ENCODE measurements at places on chromosomes 16 and 17. TPM values are rescaled to one million over a fixed set of nuclear protein-coding genes. Genes with fewer than 3 reads are reported as not detected.

- peak; percentile 27 for DNase-seq
Observed at GRCh38 chr16:70250748-70251628, 752 bp downstream of the EXOSC6 start.

The FBXW10B gene
- not detected for total RNA-seq

The TMEM11 gene
- 34.4 TPM for total RNA-seq

The CIBAR2 gene
- 0.51 TPM for total RNA-seq

DNA sequence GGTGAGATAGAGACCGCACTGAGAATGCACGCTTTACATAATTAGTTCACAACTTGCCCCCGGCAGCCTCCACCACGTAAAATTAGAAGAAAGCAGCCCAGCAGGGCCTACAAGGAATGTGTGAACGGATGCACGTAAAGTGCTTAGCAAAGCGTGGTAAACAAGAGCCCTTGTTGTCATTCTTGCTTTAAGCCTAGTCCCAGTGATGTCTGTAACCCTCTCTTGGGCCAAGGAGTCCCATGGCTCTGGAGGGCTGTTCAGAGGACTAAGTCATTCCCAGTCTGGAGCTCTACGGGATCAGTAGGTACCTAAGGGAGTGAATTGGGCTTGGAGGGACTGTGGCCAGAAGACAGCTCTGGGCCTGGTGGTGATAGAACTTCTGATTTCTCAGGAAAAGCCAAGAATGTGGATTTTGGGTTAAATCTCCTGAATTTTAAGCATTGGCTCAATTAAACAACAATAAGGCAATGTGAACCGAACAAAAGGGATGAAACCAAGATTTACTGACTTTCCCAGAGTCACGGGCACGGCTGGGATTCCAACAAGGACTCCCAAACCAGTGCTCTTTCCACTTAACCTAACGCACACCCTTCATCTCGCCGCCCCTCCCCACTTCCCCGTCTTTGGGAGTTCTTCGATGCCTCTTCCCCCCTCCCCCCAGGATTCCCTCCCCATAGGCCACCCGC is 775 bp upstream of the CHP2 start:
- DNase-seq: no peak

The CSH2 gene
- not detected for total RNA-seq

The DLX4 gene
- total RNA-seq: 23.7 TPM

The CDH3 gene
- total RNA-seq: not detected

- no peak for DNase-seq
Observed at GRCh38 chr17:56824503-56824902, 9.2 kb downstream of the C17orf67 start.

DNA sequence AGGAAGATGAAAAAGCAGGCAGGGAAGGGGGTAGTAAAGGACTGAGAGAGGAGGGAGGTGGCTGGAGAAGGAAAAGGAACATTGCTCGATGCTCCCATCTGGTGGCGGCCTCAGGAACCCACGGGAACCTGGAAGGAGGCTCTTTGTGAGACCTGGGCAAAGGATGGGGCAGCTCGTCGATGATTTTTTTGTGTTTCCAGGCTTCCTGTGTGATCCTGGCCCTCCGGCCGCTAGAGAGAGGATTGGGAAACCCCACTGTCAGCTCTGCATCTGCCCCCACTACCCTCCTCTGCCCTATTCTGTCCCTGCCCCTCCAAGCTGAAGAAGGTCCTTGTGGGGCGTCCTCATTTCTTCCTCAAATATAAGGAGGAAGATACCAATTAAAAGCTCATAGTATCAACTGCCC is 6.6 kb downstream of the WFIKKN2 start:
- DNase-seq: peak; percentile 90

DNA sequence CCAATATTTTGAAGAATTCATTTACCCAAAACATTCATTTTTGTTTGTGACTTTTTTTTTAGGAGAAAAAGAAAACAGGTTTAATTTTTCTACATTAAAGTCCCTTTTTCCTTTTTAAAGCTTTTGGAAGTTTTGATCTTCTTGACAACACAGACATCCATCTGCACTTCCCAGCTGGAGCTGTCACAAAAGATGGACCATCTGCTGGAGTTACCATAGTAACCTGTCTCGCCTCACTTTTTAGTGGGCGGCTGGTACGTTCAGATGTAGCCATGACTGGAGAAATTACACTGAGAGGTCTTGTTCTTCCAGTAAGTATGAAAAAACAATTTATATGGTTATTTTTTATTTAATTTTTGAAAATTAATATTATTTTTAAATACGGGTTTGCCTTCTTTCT is 37.2 kb downstream of the SIAH1 start:
- peak; percentile 92 for DNase-seq

The ADAP2 gene
- total RNA-seq: 3.7 TPM

- DNase-seq: no peak
Observed at GRCh38 chr17:38345743-38346142, 2.0 kb upstream of the GPR179 start.

The TAF15 gene
- total RNA-seq: 18.2 TPM

DNA sequence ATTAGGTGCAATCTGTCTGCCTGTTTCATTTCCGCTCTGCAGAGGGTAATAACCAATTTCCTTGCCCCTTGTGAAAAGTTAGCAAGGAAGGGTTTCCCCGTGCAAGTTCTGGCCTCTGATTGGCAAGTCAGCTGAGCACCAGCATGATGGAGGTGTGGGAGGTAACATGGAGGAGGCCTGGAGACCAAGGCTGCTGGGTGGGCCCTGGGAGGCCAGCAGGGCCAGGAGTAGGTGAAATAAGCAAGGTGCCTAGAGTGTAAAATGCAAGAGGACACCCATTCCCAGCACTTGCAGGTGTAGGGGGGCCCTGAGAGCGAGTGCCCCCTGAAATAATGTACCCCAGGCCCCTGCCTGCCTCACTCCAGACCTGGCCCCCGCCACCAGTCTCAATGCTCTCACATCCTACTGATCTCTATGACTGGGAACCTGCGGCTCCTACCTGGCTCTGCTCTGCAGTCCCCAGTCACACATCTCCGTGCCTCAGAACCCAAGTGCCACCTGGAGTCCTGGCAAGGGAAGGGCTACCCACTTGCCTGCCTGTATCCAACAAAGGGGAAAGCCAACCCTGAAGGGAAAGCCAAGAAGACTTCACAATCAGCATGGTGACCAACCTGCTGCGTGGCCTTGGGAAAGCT is 116.2 kb downstream of the C16orf78 start:
- DNase-seq: no peak

DNA sequence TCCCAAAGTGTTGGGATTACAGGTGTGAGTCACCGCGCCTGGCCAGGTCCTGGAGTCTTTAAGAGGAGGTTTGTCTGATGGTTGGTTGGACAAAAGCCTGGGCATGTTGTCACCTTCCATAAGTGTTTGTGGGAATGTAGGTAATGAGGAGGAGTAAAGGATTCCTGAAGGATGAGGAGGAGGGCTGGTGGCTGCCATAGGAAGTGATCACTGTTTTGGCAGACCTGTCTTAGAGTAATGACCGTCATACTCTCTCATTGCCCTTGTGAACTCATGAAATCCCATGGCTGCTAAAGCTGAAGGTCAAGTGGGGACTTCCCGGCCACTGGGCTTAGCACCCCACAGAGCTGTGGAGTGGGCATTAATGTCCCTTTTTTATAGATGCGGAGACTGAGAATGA is 40.5 kb downstream of the TENT4B start:
- no peak for DNase-seq

The TBC1D3G gene
- 0.74 TPM for total RNA-seq

DNA sequence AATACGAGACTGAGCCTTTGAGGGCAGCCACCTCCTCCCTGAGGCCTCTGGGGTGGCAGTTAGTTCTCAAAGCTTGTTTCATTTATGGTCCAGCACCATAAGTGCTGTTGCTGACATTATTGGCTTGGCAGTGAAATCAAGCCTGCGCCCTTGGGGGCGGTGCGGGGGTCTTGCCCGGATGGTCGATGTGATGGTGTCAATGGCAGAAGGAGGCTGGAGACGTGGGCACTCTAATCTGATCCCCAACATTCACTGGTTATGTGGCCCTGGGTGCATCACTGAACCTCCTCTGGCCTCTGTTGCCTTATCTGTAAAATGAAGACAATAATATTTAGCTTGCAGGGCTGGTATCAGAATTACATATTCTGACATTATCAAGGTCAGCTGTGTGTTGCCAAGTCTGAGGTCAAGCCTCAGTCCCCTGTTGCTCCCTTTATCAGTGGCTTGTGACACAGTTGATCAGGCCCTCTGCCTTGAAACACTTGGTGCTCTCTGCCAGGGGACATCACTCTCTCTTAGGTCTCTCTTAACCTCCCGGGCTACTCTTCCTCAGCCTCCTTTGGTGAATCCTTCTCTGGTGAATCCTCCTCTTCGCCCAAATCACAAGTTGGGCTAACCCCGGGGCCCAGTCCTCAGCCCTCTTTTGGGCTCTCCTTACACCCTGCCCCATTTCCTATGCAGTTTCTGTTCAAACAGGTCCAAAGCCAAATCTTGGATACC is 11.8 kb upstream of the TMEM220 start:
- DNase-seq: no peak

The CRISPLD2 gene
- 0.03 TPM for total RNA-seq

DNA sequence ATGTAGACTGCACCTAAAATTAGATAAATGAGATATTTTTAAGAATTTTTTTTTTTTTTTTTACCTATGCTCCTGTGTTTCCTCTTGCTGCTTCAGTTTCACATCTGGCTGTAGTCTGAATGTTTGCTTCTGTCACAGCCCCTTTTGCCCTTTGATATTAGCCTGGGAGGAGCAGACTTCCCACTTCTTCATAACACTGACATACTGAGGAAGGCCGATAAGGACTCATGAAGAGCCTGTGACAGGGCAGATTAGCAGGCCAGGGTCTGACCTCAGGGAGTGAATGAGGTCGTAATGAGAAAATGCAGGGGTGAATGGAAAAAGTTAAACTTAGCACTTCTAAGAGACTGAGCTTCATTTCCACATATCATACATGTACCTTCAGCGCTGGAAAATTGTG is at the start of gene SLFN14:
TSS of gene SLFN14 (minus strand) at position 117 of the 400 bp plus-strand sequence. CDS start 2,757 bp downstream, outside the sequence.
- DNase-seq: no peak

DNA sequence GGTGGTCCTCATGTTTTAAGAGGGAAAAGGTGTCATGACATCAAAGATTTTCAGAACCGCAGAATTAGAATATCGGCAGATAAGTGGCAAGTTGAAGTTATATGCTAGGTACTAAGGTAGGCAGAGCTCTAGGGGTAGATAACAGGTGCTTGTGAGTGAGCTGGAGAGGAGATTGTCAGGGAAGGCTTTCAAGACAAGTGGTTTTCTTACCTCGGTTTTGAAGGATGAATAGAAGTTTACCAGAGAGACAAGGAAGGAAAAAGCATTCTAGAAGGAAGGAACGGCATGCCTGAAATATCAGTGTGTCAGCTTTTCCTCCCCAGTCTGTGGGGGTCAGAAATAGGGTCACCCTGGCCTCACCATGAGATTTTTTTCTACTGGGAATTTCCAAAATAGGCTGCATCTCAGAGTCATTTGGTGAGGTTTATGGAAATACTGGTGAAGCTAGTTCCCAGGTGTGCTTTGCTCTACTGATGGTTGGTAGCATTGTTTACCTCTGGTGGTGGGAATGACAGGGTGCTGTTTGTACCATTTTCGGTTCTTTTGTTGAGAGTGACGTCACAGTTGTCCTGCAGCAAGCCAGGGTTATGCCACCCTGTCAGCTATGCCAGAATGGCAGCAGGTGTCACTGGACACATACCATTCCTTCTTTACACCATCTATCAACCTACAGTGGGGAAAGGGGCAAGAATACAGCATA is 112.5 kb downstream of the MSI2 start:
- no peak for DNase-seq

The CD300A gene
- not detected for total RNA-seq

GRCh38 chr16:52748741-52749140 is 201.8 kb upstream of the TOX3 start:
- DNase-seq: no peak

- DNase-seq: no peak
Observed at GRCh38 chr16:24257958-24258357, 1.8 kb downstream of the CACNG3 start.

- no peak for DNase-seq
Observed at GRCh38 chr16:14310519-14310991, 239.4 kb downstream of the MRTFB start.

The UBFD1 gene
- 97.7 TPM for total RNA-seq

The CDRT15L2 gene
- total RNA-seq: not detected

The KRTAP4-9 gene
- total RNA-seq: not detected

DNA sequence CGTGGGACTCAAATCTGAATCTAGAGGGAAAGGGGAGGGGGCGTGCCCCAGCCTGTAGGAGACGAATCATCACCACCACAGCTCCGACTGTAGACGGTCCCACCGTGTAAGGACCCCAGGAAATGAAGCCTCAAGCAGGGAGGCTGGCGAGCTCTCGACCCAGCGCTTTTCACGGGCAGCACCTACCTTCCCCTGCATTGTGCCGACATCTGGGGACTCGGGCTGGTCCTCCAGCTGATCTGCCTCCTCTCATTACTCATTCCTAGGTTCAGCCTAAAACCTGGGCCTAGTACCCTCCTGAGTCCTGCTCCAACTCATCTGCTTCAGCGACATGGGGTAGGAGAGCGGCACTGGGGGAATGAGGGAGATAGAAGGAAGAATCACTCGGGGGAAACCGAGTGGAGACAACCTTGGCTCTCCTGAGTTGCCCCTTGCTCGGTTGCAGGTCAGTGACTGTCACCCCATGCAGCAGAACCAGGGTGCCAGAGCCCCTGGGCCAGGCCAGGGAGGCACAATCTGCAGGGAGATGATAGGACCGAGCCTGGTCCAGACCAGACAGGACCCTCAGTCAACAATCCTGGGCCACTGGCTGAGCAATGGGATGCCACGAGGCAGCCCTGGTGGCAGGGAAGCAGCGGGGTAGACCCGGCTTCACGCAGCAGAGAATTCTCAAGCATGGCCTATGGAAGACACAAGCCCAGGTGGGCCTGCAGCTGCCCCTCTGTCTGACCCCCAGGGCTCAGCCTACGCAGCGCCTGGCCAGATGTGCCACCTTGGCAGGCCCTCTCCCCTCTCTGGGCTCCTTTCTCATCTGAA is 833 bp upstream of the BCAR1 start:
- no peak for DNase-seq

The CCL16 gene
- total RNA-seq: not detected

The CEP295NL gene
- total RNA-seq: 0.37 TPM

The CYB5B gene
- total RNA-seq: 72.8 TPM

DNA sequence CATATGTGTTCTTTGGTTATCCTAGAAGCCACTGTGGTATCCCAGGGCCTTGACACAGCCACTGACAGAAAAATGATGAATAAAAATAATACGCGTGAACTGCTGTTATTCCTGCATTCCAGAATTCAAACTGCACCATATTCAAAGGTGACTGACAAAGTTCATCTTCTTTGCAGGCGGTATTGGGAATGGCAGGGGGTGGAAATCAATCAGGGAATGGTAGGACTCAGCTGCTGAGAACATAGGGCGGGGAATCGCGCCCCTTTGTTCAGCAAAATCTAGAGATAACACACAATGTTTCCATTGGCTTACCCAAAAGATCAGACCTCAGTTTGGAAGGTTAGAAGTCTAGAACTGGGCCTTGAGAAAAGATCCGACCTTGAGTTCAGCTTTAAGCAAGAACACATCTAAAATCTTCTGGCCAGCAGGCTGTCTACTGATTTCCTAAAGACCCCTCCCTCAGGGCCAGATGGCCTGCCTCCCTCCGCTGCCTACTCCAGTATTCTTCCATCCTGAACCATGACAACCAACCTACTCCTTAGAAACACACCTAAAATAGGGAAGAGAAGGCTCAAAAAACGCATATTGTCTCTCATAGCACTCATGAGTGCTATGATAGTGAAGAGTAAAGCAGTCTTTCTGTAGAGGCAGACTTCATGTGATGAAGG is 34.1 kb downstream of the CDK5R1 start:
- DNase-seq: no peak

GRCh38 chr16:54846766-54847165 is 83.9 kb upstream of the IRX5 start:
- DNase-seq: no peak
